ENCODE measurements at places on chromosomes 2 and 18. TPM values are rescaled to one million over a fixed set of nuclear protein-coding genes. Genes with fewer than 3 reads are reported as not detected.

Gene CCDC102B
- 0.93 TPM for total RNA-seq

Gene TNFRSF11A
- 5.5 TPM for total RNA-seq

Gene REG1B
- total RNA-seq = not detected

Gene LHCGR
- total RNA-seq = not detected

Gene KCNE4
- total RNA-seq = under 0.01 TPM

Gene ADRA2B
- not detected for total RNA-seq

Gene SH3RF3
- 7.3 TPM for total RNA-seq

Gene RRM2
- total RNA-seq = 123 TPM

Gene FBXO36
- 1.6 TPM for total RNA-seq

Gene RMDN2
- total RNA-seq = 5.9 TPM

Gene SLC16A14
- total RNA-seq = 0.13 TPM

Gene DUSP19
- 2.4 TPM for total RNA-seq

Gene ITGA4
- total RNA-seq = 3.7 TPM

Gene ATF2
- total RNA-seq = 92.8 TPM

Gene REG3G
- not detected for total RNA-seq

Gene PPP1R1C
- total RNA-seq = 0.53 TPM

Gene LINC00305
- total RNA-seq = not detected

Gene ALPG
- total RNA-seq = not detected

Gene LBH
- total RNA-seq = 5.2 TPM

Gene GLI2
- 0.13 TPM for total RNA-seq

Gene CGREF1
- total RNA-seq = 1.3 TPM

Gene AKAIN1
- total RNA-seq = not detected

Data from thoracic aorta endothelial cell (primary cell).